Activated naive CD8-positive, alpha-beta T cell treated with anti-CD3 and anti-CD28 coated beads, Interleukin-2, amount 10 ng/mL, durations not matched to agents 7 days and 5 days (primary cell): ENCODE measurements at places on chromosomes 3 and 15.
A peak's percentile ranks its signal among the peaks of the same experiment; 100 is the strongest.

- DNase-seq = no peak
These were observed 7.0 kb downstream of the CRYGS start for GRCh38 chr3:186536883-186537844.

- DNase-seq = no peak
These were observed 68.4 kb downstream of the MINDY2 start for GRCh38 chr15:58839485-58839884.

- DNase-seq = no peak
These were observed 13.1 kb upstream of the RPL35A start for GRCh38 chr3:197936819-197937384.

DNA sequence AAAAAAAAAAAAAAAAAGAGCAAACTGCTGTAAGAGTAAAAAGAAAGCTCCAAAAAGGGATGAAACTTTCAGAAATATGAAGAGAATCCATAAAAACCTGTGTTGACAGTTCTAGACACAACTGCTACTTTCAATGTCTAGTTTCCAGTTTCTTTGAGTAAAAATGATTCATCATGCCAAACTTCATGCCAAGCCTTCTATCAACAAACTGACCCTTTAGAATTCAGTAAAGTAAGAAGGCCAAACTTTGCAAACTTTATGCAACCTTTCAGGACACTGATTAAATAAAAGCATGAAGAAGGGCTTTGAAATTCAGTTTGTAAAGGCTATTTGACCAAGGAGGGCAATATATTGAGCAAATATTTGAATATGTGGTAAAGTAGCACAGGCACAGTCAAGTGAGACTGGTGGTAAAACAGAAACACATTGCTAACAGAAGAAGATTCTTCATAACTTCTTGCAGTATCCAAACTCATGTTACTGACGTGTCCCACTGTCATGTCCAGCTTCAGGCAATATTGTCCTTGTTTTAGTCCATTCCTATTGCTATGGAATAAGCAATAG, 56.3 kb upstream of the CFAP20DC start:
- DNase-seq = no peak

GRCh38 chr3:123724306-123724705, 139.5 kb upstream of the HACD2 start:
- no peak for DNase-seq

DNA sequence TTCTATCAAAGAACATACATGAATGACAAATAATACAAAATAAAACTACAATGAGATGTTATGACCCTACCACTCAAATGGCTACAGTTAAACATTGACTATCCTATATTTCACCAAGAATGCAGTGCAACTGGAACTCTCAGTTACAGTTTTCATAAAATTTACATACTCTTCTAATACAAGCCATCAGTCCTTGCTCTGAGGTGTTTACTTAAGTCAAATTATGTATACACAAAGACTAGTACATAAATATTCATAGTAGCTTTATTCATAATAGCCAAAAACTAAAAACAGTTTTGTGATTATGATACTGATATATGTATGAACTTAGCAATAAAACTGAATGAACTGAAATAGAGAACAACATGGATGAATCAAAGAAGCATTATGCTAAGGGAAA, 19.2 kb downstream of the MLF1 start:
- no peak for DNase-seq

DNA sequence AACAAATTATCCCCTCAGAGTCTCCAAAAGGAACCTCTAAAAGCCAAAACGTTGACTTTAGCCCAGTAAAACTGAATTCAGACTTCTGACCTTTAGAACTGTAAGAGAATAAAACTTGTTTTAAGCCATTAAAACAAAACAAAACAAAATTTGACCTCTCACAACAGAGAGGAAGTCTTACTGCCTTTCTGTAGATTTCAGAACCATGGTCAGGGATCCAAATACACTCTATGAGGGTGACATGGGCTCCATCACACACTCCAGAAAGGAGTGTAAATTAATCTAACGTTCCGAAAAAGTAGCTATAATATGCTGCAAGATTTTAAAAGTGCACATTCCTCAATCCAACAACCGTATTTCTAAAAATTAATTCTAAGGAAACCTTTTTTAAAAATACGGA, 19.2 kb upstream of the RPL14 start:
- DNase-seq = no peak

- DNase-seq = no peak
These were observed 152.9 kb downstream of the CADPS start for GRCh38 chr3:62722344-62722743.

GRCh38 chr3:127261925-127262324, 25.9 kb downstream of the PRR20G start:
- DNase-seq = no peak

DNA sequence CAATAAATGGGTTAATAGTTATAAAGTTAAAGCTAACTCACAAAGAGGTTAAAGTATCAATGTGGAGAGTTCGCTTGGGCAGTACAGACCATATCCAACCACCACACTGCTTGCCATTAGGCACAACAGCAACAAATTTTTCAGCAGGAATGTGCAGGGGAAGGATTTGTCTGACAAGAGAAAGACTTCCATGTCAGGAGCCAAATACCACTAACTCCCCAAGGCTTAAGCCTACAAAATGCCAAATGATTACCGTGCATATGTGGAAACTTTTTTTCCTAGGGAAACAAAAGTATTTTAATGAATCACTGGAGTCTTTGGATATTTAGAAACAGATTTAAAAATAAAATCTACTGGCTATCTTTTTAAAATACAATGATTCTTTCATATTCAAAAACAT, 8.1 kb downstream of the VGLL3 start:
- no peak for DNase-seq

- no peak for DNase-seq
These were observed 257.0 kb upstream of the UBE2E1 start for GRCh38 chr3:23548706-23549105.

DNA sequence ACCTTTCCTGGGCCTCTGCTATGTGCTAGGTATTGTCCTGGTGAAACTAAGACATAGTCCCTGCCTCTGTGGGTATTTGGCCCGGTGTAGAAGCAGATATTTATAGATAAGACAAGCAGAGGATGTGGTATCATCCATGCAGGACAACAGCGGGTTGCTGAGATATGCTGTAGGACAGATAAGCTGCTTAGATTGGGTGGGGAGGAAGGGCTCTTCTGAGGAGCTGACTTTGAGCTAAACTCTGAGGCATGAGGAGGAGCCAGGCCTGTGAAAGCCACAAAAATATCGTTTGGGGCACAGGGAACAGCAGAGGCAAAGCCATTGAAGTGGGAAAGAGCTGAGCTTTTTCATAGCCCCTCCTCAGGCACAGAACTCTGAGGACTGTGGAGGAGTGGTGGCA, 492.5 kb upstream of the CFAP20DC start:
- no peak for DNase-seq

GRCh38 chr3:37688756-37689155, 172.9 kb upstream of the CTDSPL start:
- DNase-seq = no peak

DNA sequence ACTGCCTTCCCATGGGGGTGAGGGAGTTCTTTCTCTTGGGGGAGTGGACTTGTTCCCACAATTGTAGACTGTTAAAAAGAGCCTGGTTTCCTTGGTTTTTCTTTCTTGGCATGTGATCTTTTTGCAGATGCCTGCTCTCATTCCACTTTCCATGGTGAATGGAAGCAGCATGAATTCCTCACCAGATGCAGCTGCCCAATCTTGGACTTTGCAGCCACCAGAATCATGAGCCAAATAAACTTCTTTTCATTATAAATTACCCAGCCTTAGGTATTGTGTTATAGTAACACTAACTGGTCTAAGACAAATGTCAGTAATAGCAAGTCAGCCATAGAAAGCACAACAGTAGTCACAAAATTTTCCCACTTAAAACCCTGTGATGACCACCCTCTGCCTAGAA, 260.5 kb upstream of the THBS1 start:
- DNase-seq = no peak

DNA sequence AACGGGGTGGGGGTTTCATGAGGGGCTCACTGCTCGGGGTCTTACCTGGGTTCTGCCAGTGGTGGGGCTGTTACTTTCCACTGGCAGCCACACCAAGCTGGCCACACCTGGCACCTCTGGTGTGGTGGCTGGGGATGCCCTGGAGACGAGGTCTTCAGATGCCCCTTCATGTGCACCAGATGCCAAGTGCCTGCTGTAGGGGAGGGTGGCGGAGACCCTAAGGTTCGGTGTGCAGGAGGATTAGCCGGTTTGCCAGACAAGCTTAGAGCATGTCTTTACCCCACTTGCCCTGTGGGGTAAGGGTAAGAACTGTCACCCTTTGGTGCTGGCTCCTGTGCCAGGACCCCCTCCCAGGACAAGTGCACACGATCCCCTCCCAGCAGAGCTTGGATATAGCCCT, 188.3 kb downstream of the TJP1 start:
- DNase-seq = no peak

GRCh38 chr3:127442506-127442905, 148.0 kb downstream of the TPRA1 start:
- peak; percentile 5 for DNase-seq

DNA sequence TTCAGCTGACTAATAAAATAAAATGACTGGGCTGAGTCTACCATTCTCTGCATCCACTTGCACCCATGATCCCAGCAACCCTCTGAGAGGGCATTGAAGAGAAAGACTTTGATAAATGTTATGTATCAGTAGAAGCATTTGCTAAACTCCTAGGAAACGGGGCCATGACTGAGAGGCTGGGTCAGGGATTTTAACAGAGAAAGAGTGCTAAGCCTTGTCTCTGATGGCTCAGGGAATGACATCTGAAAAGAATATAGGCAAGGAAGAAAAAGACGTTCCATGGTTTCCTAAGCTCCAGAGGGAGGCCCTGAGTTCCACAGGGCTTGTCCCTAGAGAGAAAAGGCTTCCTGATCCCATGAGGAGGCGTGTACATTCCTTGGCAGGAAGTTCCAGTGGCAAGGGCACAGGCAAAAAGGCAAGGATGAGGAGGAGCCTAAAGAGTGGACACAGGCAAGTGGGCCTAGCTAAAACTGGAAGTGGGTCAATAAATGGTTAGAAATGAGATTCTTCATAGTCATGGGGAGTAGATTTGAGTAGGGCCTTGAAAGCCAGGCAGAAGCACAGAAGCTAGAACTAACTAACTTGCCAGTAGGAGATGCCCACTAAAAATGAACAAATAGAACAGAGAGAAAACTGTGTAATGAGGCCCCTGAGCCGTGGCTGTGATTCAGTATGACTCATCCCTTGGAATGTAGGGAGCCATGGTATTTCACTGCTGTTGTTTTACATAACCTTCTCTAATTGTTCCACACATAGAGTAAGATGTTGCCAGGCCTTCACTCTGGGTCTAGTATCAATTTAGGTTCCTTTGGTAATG, 44.9 kb upstream of the MANF start:
- DNase-seq = no peak

GRCh38 chr3:153889905-153890334, 231.3 kb upstream of the ARHGEF26 start:
- no peak for DNase-seq

DNA sequence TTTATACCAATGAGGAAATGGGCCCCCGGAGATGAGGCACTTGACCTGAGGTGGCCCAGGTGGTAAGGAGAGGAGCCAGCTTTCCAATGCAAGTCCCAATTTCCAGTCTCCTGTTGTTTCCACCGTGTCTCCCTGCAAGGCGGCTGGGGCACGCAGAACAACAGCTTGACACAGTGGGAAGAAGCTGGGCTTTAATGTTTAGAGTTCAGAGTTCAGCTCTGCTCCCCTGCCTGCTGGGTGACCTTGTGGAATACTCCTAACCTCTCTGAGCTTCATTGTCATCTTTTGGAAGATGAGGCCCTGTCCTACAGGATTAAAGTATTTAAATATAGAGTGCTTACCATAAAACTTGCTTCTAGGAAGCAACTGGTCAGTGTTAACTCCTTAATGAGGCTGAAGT, 80.3 kb downstream of the SMAD3 start:
- no peak for DNase-seq

DNA sequence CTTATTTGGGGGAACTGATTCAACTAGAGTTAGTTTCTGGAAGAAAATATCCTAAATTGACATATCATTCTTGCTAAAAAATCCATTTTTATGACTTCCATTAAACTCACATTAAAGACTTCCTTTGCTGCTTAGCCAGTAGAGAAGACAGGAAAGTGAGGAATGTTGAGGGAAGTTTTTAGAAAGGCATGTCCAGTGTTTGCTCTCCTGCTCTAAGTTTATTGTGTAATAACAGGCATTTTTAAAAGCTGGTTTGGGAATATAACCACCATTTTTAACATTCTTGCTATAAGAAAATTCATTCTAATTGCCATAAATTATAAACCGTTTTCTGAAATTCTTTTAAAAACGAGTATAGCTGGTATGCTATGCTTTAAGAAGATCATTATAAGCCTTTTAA, 428.0 kb downstream of the RAP2B start:
- no peak for DNase-seq

DNA sequence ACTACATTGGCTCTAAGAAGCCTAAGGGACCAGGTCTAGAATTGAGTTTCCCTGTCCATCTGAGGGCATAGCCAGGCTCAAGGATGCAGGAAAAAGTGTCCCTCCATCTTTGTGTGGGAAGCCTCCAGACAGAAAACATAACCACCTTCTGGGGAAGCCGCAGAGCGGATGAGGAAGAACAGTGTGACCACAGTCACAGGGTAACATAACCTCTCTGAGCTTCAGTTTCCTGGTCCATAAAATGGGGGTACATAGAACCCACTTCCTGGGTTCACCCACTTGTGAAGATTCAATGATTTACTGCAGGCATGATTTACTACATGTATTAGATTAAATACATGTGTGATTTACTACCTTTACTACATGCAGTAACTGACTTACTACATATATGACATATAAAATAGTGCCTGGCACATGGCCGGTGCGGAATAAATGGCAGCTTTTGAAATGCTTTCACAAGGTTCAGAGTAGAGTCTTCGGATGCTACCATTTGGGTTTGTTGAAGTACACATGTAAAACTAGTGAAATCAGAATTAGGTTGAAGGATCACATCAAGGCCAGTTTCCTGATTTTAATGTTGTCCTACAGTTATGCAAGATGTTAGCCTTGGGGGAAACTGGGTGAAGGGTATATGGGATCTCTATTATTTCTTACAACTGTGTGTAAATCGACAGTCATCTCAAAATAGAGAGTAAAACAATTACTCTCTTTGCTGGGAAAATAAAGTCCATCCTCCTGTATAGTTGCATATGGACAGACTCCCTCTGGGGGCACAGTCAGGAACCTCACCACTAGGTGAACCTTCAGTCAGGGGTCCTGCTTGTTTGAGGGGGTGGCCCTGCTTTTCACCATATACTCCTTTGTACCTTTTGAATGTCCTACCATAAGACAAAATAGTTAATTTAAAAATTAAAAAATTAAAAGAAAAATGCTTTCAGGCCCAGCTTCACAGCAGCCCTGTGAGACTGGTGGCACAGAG, 86.0 kb downstream of the SEMA5B start:
- DNase-seq = no peak
